Activated T-cell treated with anti-CD3 and anti-CD28 coated beads, Interleukin-2, amount 50 U/mL, for 4 hours (primary cell): ENCODE measurements at places on chromosomes 7 and 10. TPM values are rescaled to one million over a fixed set of nuclear protein-coding genes. Genes with fewer than 3 reads are reported as not detected.

The HOXA13 gene
- not detected for total RNA-seq

The C10orf62 gene
- total RNA-seq = not detected

GRCh38 chr10:11440250-11441150, 170.9 kb downstream of the USP6NL start:
- DNase-seq = peak; percentile 21

DNA sequence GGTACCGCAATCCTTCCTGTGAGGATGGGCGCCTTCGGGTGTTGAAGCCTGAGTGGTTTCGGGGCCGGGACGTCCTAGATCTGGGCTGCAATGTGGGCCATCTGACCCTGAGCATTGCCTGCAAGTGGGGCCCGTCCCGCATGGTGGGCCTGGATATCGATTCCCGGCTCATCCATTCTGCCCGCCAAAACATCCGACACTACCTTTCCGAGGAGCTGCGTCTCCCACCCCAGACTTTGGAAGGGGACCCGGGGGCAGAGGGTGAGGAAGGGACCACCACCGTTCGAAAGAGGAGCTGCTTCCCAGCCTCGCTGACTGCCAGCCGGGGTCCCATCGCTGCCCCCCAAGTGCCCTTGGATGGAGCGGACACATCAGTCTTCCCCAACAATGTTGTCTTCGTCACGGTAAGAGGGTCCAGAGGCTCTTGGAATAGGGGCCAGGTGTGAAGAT, 1.7 kb downstream of the MEPCE start:
- DNase-seq = no peak

- DNase-seq = no peak
Observed at GRCh38 chr10:60099998-60100747, 193.8 kb upstream of the CCDC6 start.

The TCAF1 gene
- total RNA-seq = 3.9 TPM

The PRPS1L1 gene
- total RNA-seq = not detected

- DNase-seq = no peak
Observed at GRCh38 chr7:88101769-88102168, 118.1 kb downstream of the SRI start.

GRCh38 chr10:62108759-62109586, 159.7 kb downstream of the RTKN2 start:
- no peak for DNase-seq

- no peak for DNase-seq
Observed at GRCh38 chr10:124296121-124296812, 122.5 kb downstream of the OAT start.

The CYREN gene
- total RNA-seq = 58.7 TPM

- DNase-seq = no peak
Observed at GRCh38 chr10:96271016-96271815, at the start of gene BLNK. BLNK (minus strand) TSS chr10:96271569; CDS start chr10:96271398, 171 bp downstream.

DNA sequence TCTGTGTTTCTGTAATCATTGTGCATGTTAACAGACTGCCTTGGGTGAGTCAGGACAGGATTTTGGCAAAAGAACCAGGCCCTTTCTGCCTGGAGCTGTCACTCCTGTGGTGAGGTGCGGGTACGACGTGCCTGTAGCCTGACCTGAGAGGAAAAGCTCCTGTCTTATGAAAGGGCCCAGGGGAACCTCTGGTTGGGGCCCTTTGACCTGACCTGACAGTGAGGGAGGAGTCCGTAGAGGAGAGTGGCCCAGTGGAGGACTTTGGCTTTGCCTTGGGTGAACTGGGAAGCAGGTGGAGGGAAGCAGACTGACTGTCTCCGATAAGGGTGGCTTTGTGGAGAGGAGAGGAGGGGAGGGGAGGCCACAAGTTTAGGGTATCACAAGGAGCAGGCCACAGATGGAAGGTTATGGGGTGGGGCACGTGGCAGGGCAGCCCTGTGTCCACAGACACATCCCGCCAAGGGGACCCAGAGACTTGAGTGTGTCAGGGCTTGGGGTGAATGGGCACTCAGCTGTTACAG, 6.9 kb downstream of the PFKP start:
- DNase-seq = no peak

GRCh38 chr7:151767557-151767956, 109.4 kb downstream of the PRKAG2 start:
- DNase-seq = no peak

The HPS1 gene
- total RNA-seq = 59.7 TPM

DNA sequence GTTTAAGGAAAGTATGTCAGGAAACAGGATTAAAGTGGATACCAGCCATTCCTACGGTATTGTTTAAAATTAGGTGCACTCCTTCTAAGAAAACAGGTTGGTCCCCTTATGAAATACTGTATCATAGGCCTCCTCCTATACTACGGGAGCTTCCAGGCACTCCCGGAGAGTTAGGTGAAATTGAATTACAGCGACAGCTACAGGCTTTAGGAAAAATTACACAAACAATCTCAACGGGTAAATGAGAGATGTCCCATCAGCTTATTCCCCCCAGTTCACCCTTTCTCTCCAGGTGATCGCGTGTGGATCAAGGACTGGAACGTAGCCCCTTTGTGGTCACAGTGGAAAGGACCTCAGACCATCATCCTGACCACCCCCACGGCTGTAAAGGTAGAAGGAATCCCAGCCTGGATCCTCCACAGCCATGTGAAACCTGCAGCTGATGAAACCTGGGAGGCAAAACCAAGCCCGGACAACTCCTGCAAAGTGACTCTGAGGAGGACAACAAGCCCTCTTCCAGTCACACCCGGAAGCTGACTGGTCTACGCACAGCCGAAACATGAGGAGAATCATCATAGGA, 25.1 kb upstream of the GHITM start:
- no peak for DNase-seq

- no peak for DNase-seq
Observed at GRCh38 chr10:116470768-116471415, 43.2 kb downstream of the PNLIPRP3 start.

The CNPY1 gene
- not detected for total RNA-seq

GRCh38 chr7:38561166-38561565, 70.0 kb downstream of the AMPH start:
- no peak for DNase-seq

DNA sequence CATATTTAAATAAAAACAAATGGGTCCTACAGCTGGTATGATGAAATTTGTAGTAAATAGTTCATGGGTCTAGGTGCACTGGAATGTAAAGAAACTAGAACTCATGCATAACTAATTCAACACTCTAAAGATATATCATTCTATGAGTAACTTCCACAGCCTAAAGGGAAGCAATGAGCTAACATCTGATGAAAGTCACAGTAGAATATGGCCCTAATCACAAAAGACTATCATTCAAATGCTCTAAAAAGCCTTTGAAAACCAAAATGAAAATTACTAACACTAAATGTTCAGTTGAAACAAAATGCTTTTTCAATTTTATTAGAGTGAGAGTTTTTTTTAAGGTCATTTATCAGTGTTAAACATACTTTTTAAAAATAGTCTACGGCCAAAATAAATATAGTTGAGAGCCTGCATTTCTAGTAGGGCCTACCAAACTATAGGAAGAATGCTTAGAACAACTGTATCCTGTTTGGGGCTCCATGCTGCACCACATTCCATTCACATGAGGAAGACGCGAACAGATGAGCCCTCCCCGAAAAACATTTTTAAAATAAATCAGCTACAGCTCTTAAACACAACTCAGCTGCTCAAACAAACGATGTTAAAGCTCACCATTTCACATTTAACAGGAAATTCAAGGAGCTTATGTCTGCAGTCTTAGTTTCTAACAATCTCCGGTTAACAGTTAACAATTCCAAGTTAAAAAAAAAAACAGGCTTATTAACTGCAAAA, 134.5 kb downstream of the NRBF2 start:
- no peak for DNase-seq
